ENCODE measurements at places on chromosomes 4 and X. TPM values are rescaled to one million over a fixed set of nuclear protein-coding genes. Genes with fewer than 3 reads are reported as not detected.
A peak's percentile ranks its signal among the peaks of the same experiment; 100 is the strongest.

- no peak for DNase-seq
These were observed 105.1 kb upstream of the GRID2 start for GRCh38 chr4:92198711-92199110.

GLUD2 gene
- 2.3 TPM for total RNA-seq

CTAG1A gene
- total RNA-seq = 0.54 TPM

DNA sequence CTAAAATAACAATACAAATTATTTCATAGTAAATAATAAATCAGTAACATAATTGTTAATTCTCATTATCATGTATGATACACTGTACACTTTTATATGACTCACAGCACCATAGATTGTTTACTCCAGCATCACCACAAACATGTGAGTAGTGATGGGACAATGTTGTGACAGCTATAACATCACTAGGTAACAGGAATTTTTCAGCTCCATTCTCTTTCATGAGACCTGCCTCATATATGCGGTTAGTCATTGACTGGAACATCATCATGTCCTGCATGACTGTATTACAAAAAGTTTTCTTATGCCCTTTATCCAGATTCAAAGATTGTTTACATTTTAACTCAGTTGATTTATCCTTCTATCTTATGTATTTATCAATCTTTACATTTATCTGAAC is 1530.0 kb downstream of the PCDH18 start:
- DNase-seq = no peak

ARL13A gene
- total RNA-seq = not detected

- peak; percentile 74 for DNase-seq
These were observed 206.3 kb downstream of the ARHGAP24 start for GRCh38 chr4:85681221-85681657.

CYLC1 gene
- total RNA-seq = not detected

DNA sequence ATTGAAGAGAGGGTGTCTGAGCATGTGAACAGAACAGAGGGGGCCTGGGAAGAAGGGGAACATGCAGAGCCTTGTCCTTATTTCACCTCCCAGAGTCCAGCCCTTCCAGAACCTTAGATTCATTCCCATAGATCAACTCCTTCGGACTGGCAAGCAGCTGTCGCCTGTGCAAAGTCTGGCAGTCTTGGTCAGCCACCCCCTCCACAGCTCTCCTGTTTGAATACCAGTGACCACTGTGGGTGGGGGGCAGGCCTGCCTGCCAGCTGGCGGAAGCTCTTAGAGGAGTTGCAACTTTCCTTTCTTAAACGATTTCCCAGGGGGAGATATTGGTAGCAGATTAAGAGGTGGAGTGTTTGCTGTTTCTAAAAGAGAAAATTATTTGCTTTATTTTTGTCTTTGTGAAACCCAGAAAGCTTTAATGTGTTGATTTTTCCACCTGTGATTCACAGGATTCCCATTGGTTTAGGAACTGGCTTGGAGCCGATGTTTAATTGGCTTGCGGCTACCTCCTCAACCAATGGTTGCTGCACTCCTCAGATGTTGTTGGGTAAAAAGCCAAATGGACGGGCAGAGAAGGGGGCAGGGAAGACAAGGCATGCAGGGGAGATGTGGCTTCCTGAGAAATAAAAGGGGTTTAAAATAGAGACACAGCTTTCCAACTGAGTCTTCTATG is 62.2 kb upstream of the PRPS1 start:
- no peak for DNase-seq

GRCh38 chr4:109978704-109979454 is 66.2 kb downstream of the EGF start:
- no peak for DNase-seq

ODAPH gene
- not detected for total RNA-seq

DNA sequence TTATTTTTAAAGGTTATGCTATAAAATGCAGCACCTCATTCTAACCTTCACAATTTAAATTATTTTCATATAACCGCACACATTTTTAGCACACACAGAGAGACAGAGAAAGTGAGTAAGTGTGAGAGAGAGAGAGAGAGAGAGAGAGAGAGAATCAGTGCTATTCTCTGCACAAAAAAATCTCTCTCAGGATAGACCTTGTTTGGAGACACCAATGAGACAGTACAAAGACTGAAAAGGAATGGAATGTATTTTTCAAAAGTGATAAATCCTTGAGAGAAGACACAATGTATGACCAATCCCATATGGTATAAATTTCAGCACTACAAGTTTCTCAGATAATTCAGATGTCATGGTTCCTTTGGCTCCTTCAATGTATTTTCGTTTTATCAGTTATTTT is 132.1 kb upstream of the PCDH18 start:
- DNase-seq = no peak

DNA sequence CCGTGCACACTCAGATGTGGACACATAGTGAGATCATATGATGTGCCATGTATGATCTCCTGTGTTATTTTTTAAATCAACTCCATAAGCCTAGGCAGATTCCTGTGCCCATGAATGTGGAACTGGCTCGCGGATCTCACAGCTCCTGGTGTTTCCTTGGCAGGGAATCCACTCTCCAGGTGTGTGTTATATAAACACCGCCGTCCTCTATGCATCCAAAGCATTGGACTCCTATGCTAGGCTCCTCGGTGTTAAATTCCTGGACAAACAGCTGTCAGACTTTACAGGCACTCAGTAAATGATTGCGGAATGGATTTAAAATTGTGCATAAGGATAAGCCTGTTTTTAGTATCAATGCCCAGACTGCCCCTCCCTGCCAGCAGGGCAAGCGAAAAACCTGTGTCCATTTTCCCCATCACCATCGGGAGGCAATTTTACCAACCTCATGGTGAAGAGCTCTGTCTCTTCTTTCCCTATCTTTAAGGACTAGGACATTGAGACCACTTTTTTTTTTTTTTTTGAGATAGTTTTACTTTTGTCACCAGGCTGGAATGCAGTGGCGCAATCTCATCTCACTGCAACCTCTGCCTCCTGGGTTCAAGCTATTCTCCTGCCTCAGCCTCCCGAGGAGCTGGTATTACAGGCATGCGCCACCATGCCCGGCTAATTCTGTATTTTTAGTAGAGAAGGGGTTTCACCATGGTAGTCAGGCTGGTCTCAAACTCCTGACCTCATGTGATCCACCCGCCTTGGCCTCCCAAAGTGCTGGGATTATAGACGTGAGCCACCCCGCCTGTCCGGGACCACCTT is 23.6 kb upstream of the GPR78 start:
- DNase-seq = no peak

DNA sequence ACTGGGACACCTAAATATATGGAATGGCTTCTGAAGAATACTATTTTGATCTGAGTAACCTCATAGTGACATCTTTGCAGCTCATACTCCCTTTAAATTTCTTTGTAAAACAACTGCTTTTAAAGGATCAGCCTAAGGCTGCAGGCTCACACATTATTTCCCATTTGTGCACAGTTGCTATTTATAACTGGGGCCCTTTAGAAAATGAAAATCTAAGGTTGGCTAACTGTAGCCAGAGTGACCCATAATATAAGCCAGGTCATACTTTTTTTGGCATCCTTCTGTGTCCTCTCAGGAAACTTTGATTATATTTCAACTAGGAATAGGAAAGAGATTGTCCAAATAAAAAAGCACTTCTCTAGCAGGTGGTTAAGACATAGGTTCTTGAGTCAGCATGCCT is 123.6 kb upstream of the RASGEF1B start:
- no peak for DNase-seq

DNA sequence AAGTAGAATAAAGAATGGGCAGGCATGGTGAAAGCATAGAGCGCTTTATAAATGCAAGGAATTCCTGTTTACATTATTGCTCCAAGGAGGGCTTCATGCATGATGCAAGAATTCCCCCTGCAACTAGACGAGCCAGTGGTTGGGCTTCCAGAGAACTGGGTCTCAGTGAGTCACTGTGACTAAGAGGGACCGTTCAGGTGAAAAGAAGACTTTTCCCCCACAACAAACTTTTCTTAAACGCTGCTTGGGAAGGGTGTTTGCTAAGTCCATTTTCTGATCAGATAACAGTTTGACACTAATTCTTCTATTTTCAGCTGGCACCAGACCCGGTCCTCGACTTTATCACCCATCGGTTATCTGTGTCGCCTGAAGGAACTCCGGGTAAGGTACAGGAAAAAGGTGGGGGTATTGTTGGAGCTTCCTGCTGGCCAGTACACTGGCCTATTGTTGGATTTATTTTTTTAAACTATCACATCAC is 40.1 kb downstream of the LDB2 start:
- no peak for DNase-seq

DNA sequence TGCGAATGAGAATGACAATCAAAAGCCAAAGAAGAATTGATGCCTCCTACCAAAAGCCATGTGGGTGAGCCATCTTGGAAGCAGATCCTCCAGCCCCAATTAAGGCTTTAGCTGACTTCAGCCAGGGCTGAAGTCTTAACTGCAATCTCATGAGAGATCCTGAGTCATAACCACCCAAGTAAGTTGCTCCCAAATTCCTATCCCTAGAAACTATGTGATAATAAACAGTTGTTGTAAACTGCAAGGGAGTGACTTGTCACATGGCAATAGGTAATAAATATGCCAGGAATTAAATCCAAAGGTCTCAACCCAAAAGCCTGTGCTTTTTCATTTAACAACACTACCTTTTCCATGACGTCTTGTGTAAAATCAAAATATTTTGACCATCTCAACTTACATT is 154.2 kb upstream of the TBL1X start:
- no peak for DNase-seq

GRCh38 chr4:183449193-183449882 is 4.9 kb downstream of the CDKN2AIP start:
- DNase-seq = no peak

GRCh38 chrX:33447285-33447684 is 235.9 kb upstream of the DMD start:
- no peak for DNase-seq

GRCh38 chr4:169996379-169997240 is 29.6 kb downstream of the MFAP3L start:
- DNase-seq = no peak

GRCh38 chr4:76738086-76738931 is 159.6 kb downstream of the SOWAHB start:
- DNase-seq = peak; percentile 76

GRCh38 chr4:79498282-79498681 is 90.3 kb upstream of the GK2 start:
- DNase-seq = no peak

- no peak for DNase-seq
These were observed 3.3 kb upstream of the GASK1B start for GRCh38 chr4:158176108-158176507.

GRCh38 chr4:184438375-184438774 is 36.0 kb downstream of the IRF2 start:
- DNase-seq = no peak

GRCh38 chr4:8176547-8177399 is 18.2 kb upstream of the ABLIM2 start:
- DNase-seq = no peak

- no peak for DNase-seq
These were observed 7.1 kb downstream of the EPGN start for GRCh38 chr4:74315376-74315775.

GRCh38 chr4:149441338-149441737 is 374.3 kb downstream of the IQCM start:
- no peak for DNase-seq

TMSB15C gene
- 7.6 TPM for total RNA-seq

- DNase-seq = no peak
These were observed 262.5 kb upstream of the NDST3 start for GRCh38 chr4:117771647-117772337.

Measured in sigmoid colon (tissue), 7 donors.